Right atrium auricular region (tissue), 2 donors: ENCODE measurements at places on chromosomes 6 and 20.

DNA sequence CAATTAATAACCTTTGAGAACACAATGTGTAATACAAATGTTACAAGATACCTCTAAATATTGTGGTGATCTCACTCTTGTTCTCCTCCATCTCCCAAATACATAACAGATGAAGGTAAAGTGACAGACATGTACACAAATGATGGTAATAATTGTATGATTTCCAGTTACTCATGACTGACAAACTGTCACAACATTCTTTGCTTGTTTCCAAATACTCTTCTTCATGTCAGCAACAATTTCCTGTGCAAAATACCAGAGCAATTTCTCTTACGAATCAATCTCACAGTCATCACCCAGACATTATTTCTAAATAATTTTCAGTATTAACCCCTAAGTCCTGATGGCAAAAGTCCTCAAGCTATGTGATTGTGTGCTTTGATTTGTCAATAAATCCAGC is 92.9 kb downstream of the RPS12 start:
- no peak for DNase-seq

DNA sequence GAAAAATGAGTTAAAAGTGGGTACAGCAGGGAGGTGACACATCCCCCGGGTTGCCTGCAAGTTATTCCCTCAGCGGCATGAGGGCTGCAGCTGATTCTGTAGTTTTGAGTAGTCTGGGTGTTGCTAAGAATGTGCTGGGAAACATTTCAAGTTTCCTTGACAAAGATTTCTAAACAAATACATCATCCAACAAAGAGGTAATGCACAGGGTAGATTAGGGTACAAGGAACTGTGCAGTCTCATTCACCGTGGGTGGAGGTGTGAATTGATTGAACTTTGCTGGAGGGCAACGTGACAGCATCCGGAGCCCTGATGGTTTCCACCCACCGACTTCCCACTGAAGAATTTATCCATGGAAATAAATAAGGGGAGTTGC is 21.8 kb downstream of the CASS4 start:
- DNase-seq = no peak

DNA sequence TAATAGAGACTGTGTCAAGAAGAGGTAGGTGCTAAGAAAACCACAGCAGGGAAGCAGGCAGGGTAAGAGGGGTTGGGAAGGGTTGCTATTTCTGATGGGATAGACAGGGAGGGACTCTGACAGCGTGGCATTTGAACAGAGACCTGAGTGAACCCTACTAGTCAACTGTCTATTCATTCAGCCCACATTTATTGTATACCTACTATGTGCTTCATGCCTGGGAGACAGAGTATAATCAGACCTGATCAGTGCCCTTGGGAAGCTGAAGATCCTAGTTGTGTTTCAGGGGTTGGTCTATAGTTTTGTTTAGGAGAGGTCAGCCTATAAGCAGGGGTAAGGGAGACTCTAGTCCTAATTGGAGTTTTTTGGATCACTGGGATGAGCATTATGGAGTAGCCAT is 14.9 kb upstream of the CAPN11 start:
- no peak for DNase-seq

DNA sequence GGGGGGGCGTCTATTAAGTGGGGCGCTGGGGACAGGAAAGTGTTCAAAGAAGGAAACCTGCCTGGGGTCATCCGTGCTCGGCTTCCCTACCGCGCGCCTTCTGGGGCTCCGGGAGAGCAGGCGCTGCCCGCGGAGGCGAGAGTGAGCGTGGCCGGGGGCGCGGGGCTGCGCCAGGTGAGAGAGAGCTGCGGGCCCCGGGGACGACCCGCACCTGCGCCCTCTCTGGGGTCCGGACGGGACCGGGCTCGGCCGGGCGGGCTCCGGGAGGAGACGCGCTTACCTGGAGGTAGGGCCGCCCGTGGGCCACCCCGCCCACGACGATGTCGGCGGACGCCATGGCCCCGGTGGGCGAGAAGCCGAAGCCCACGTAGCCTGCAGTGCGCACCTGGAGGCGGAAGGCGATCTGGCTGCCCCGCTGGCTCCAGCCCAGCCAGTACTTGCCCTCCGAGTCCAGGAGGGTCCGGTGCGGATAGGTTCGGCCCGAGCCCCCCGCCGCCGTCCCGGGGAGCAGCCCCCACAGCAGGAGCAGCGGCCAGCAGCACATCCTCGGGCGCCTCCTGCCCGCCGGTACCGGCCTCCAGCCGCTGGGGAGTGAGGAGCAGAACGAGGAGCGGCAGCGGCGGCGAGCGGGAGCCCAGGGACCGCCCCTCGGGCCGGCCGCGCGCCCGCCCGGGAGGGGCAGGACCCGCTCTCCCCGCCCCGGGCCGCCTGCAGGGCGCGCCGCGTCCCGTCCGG is at the start of gene MOXD1:
MOXD1 (minus strand) TSS at position 593 of the 735 bp plus-strand sequence; CDS start at position 544, 49 bp downstream.
- no peak for DNase-seq
